Fibroblast of skin of scalp (primary cell): ENCODE measurements at places on chromosomes 13 and 19.

DNA sequence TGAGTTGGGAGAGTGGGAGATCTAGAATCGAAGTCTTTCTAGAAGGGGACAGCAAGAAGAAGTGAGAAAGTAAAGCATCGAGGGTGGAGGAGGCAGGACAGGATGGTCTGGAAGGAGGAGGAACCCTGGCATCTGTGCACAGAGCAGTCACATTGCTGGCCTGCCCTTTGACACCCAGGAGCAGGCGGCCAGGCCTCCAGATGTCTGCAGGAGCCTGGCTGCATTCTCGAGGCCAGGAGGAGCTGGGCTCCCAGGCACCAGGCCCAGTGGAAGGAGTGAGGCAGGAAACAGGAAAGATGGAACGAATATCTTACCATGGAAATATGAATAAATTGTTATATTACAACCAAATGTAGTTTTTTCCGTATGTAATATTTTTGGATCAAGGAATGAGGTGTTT lies 27.7 kb upstream of the ARGLU1 start:
- DNase-seq = no peak

DNA sequence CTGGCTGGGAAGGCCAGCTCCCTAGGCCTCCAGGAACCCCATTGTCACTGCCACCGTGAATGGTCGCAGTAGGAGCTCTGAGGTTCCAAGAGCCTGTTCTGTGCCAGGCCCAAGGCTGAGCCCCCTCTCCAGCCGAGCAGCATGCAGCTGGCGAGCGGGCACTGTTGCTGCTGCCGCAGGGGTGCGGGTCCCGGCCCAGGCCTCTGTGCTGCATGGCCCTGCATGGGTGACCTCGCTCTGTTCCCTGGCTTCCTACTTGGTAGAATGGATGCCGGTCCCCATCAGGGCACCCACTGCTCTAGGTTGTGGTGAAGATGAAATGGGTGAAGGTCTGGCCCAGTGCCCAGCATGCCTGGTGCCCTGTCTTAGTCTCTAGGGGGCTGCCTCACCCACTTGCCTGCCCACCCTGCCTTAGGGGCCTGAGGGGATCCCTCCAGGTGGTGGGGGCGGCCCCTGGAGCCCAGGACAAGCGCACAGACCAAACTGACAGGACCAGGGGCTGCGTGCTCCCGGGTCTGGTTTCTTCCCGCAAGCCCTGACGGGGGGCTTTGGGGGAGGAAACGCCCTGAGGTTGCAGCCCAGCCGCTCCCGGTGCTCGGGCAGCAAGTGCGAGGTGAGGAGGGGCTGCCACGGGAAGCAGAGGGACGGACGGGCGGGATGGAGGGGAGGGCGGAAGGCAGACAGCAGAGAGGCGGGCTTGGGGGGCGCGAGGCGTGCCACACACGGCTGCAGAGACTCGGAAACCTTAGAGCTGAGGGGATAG lies 8.7 kb upstream of the UQCR11 start:
- DNase-seq = no peak

GRCh38 chr13:33168321-33168960 lies 117.1 kb downstream of the STARD13 start:
- no peak for DNase-seq

GRCh38 chr13:40220299-40220935 lies 446.0 kb downstream of the FOXO1 start:
- DNase-seq = peak; percentile 15

DNA sequence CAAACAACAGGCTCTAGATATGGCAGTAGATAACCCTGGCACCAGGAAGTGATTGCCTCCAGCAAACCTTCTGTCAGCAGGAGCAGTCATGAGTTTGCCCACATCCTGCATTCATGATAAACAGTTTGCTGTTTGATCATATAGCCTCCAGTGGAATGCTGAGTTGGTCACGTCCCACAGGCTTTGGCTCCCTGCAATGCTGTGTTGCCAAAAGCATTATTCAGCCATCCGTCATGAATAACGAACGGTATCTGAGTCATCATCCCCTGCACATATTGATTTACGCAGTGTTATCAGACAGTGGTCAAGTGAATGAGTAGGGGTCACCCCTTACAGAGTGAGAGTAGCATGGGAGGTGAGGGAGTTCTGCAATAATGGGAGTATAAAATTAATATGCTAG lies 21.9 kb upstream of the ZNF432 start:
- no peak for DNase-seq

DNA sequence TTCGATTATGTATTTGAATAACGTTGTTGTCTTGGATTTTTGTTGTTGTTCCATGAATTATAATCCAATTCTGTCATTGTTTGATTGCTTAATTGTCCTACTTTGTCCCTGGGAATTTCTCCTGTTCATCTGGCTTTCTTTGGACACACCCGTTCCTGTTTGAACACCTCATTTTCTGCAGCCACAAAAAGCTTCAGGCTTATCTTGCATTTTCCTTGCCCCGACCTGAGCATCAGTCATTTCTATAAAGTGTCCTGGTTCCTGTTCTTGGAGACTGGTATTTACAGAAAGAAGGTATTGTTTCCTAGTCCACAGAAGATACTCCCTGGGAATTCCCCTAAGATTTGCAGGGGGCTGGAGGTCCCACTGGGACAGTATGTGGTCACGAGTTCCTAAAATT lies 731.8 kb upstream of the ARGLU1 start:
- no peak for DNase-seq

GRCh38 chr19:41945135-41945766 lies 13.9 kb downstream of the RABAC1 start:
- no peak for DNase-seq

DNA sequence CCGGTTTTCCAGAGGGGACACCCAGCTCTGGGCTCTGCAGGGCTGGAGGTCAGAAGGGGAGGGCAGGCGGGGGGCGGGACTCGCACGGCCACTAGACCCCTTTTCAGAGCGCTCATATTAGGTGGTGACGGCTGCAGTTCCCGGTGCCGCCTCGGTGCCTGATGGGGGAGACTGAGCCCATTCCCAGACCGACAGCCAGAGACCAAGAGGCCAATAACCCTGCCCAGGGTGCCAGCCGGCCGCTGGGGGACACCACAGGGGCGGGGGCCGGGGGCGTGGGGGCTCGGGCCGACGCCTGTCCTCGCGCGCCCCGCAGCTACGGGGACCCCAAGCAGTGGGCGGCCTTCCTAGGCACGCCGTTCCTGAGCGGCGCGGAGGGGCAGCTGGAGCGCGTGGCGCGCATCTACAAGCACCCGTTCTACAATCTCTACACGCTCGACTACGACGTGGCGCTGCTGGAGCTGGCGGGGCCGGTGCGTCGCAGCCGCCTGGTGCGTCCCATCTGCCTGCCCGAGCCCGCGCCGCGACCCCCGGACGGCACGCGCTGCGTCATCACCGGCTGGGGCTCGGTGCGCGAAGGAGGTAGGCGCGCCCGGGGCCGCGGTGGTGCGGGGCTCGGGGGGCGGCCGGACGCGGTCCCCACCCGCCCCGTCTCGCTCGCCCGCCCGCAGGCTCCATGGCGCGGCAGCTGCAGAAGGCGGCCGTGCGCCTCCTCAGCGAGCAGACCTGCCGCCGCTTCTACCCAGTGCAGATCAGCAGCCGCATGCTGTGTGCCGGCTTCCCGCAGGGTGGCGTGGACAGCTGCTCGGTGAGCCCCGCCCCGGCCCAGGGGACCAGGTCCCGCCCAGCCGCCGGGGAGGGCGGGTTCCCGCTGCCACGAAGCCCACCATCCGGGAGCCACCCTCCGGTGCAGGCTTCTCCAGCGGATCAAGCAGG lies 2.4 kb downstream of the TIMM13 start:
- DNase-seq = peak; percentile 80
